Mesothelial cell of epicardium (in vitro differentiated cells): ENCODE measurements at places on chromosomes 13 and 19. TPM values are rescaled to one million over a fixed set of nuclear protein-coding genes. Genes with fewer than 3 reads are reported as not detected.

DNA sequence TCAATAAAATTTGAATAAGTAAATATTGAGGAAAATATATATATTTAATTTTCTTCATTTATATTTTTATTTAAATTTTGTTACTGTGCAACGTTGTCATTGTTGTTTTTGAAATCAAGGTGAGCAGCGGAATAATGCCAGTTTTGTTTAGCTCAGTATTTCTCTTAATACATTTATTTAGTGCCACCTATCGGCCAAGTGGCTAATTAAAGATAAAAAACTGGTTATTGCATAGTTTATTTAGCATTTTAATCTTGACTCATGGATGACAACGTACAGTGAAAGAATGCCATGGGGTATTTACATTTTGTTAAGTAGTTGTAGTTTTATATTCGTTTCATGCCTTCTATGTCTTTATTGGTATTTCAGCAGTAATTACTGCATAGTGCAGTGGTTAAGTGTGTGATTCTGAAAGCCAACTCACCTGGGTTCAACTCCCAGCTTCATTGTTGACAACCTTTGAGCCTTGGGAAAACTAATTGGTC, 265.9 kb downstream of the MYO16 start:
- no peak for DNase-seq

- no peak for DNase-seq
Measured at GRCh38 chr19:351976-352625, 7.5 kb upstream of the MIER2 start.

GRCh38 chr19:13951799-13952153, 533 bp upstream of the DCAF15 start:
- no peak for DNase-seq

GRCh38 chr13:102002287-102002686, 399.6 kb downstream of the FGF14 start:
- DNase-seq, result no peak

The ZNF791 gene
- total RNA-seq, result 27.0 to 31.2 TPM (median 29.7 TPM) in 3 replicates

GRCh38 chr13:68160466-68160865, 930.3 kb upstream of the PCDH9 start:
- no peak for DNase-seq

DNA sequence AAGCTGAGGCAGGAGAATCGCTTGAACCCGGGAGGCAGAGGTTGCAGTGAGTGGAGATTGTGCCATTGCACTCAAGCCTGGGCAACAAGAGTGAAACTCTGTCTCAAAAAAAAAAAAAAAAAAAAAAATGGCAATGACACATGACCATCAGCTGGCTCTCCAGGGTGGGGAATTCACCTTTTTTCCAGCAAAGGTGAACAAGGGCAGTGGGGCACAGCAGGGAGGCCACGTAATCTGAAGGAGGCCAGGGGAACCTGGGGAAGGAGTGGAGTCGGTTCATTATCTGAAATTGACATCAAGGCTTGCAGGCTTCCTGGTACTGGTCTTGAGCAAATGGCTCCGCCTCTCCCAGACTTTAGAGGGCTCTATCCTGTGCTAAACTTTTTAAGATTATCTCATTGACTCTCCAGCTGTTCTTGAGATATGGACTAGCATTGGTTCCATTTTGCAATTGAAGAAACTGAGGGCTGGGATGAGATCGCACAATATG, 28.1 kb downstream of the KEAP1 start:
- DNase-seq, result no peak

DNA sequence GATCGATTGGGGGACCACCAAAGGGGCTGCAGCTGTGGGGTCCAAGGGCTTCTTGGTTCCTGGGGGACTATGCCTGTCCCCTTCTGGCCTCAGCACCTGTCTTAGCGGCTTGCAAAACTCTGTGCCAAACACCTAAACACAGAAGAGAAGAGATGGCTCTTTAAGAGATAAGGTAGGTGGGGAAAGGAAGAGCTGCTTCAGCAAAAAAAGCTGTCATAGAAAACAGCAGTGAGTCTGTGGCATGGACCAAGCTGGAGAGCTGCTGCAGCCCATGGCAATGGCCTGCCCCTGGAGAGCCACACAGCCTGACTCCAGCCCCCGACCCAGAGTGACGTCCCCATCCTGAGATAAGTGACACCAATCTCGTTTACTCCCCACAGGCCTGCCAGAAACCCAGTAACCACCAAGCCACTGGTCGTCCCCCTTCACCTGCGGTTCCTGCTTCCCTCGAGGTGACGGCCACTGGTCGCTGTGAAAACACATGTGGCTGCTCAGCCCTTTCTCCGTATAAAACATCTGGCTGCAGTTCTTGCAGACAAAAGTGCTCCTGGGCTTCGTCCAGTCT, 25.0 kb upstream of the NAPA start:
- DNase-seq, result no peak

GRCh38 chr13:111129465-111130115, 14.5 kb downstream of the ARHGEF7 start:
- DNase-seq, result no peak

- no peak for DNase-seq
Measured at GRCh38 chr13:30572859-30573275, 44.9 kb upstream of the USPL1 start.

DNA sequence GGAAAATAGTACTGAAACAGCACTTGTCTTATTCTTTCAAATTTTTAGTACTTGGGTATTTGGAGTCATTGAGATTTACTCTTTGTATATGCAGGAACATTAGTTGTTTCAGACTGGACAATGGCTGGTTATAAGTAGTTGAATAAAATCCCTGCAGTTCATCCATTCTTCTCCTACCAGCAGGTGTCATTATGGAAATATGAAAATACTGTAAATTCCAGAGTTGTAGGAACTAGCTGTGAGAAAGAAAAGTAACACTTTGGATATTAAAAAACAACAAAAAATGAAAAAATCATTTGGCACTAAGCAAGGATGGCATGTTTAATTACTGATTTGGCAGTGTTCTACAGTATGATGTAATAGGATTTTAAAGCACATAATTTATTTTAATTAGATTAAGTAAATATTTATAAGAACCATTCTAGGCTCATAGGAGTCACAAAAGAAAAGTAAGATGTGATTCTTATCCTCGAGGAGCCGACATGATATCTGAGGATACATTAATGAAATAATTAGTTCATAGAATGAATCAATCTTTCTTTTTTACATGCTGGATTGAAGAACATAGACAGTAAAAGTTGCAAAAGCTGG, 155.3 kb downstream of the KCNRG start:
- DNase-seq, result no peak

The HMGB1 gene
- total RNA-seq, result 465 to 476 TPM (median 465 TPM) in 3 replicates

DNA sequence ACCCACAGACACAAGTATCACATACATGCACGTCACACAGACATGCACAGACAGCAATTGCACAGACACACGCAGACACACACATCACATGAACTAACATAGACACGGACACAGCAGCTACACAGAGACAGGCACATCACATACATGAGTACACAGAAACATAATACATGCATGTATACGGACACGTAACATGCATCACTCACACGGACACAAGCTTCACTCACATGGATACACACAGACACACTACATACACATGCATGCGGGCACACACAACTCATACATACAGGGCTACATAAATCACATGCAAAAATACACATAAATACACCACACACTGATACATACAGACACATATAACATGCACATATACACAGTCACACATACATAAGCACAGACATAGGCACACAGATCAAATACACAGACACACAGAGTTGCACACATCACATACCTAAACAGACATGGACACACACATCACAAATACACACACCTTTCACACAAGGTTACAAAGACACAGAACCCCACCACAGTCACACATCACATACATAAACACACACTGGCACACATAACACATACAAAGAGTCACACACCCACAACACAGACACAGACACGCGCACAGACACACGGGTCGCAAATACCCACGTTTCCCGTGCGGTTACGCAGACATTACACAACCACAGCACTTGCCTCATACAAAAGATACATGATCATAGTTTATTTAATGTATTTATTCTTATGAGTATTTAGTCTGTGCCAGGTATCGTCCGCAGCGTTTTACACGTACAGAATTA, 1.1 kb upstream of the LMTK3 start:
- DNase-seq, result no peak

GRCh38 chr13:27006519-27007161, 165.0 kb downstream of the USP12 start:
- no peak for DNase-seq

The DLEU7 gene
- total RNA-seq, result 0.18 TPM in 1 of 3 replicates, not detected in the others

GRCh38 chr13:44713788-44714469, 137.8 kb upstream of the TSC22D1 start:
- DNase-seq, result no peak

DNA sequence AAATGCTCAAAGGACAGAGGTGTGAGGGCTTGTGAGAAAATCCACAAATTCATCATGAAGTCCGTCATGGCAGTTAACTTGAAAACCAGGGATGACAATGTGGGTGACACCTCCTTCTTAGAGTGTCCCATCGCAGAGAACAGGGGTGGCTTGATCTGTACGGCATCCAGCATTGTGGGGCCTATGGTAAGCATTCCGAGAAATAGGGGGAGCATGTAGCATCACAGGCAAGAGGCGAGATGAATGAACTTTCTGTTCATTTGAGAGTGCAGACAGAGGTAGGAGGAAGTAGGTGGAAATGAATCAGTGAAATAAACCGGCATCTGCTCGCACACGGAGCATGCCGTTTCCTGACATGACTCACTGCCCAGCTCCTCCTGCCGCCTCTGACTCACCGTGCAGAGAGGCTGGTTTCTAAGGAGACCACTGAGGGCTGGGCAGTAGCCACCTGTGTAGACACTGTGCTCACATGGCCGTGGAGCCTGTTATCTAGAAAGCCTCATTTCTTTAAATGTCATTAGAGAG, 339.0 kb downstream of the RFC3 start:
- DNase-seq, result no peak

GRCh38 chr13:68428292-68428691, 1198.2 kb upstream of the PCDH9 start:
- DNase-seq, result no peak

The ZNF536 gene
- 8.3 to 9.2 TPM (median 8.6 TPM) in 3 replicates for total RNA-seq

GRCh38 chr19:39415111-39416046, 2.9 kb downstream of the PLEKHG2 start:
- no peak for DNase-seq

DNA sequence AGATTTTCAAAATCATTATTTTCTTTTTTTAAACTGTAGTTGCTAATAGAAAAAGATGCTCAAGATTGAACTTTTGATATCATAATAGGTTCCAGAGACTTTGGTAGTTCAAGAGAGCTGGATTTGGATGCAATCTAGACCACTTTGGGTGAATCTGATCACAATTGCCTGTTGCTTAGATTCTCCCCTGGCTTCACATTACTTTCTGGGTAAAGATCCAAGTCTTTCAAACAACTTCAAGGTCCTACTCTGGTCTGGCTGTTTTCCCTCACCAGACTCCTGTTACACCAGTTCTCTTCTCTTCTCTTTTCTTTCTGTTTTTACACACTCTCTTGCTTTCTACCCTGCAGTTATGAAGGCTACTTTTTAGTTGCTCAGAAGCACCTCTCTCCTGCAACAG, 7.4 kb upstream of the SPRY2 start:
- no peak for DNase-seq

The SCN1B gene
- 2.2 to 2.8 TPM (median 2.7 TPM) in 3 replicates for total RNA-seq

DNA sequence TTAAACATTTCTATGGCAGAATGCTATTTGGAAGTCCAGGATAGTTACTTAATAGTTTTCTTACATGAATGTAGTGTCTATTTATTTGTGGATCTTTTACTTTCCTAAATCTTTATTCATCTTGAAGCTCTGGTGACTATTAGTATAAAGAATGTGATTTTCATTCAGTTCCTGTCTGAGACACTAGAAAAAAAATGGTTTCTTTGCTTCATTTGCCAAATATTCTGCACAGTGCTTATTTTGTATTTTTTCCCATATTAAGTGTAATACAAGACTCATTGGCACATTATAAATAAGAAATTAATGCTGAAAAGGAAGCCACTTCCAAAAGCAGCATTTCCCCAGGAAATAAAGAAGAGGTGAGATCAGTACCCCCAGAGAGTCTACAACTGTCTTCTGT, 109.8 kb downstream of the POSTN start:
- no peak for DNase-seq

The PSG3 gene
- total RNA-seq, result not detected in 3 replicates
